Stimulated activated CD4-positive, alpha-beta T cell treated with anti-CD3 and anti-CD28 coated beads, Interleukin-2, amount 100 ng/mL, for 48 hours (primary cell): ENCODE measurements at places on chromosomes 1 and 21.
A peak's percentile ranks its signal among the peaks of the same experiment; 100 is the strongest.

GRCh38 chr1:50368179-50369007, 54.9 kb downstream of the DMRTA2 start:
- DNase-seq = peak; percentile 21

- DNase-seq = no peak
Observed at GRCh38 chr1:248786156-248786555, 30.6 kb upstream of the LYPD8 start.

GRCh38 chr1:226778657-226779058, 39.6 kb upstream of the ITPKB start:
- no peak for DNase-seq

- no peak for DNase-seq
Observed at GRCh38 chr1:76267631-76268030, 193.1 kb downstream of the ST6GALNAC3 start.

- no peak for DNase-seq
Observed at GRCh38 chr1:25715888-25716287, 84.1 kb upstream of the SELENON start.
